ENCODE measurements at places on chromosomes 6 and 20.

GRCh38 chr6:14489445-14489844, 371.9 kb downstream of the CD83 start:
- DNase-seq = no peak

DNA sequence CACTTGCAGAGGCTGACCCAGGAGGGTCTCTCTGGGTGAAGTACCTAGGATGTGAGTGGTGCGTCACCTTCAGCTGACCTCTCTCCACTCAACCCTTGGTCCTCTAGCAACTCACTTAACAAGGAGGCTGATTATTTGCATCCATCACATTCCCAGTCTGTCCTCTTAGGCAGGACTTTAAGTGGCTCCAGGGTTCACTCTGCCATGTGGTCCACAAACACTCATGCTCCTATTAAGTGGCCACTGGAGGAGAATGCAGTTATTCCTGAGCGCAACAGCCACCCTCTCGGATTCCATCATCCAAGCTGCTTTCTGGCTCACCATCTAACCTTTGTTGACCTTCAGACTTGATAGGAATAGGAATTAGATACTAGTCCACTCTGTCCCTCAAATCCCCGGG, 61.1 kb upstream of the SCAF8 start:
- DNase-seq = no peak

GRCh38 chr6:148109732-148110131, 232.9 kb upstream of the SASH1 start:
- DNase-seq = no peak

- no peak for DNase-seq
Observed at GRCh38 chr6:43800746-43801494, 30.9 kb downstream of the VEGFA start.

GRCh38 chr20:50387996-50388332, 122.2 kb upstream of the PTPN1 start:
- no peak for DNase-seq

Measured in AG04449 (cell line).